ENCODE measurements at places on chromosomes 16 and 17.

GRCh38 chr17:41480136-41480535 lies 815 bp downstream of the KRT35 start:
- DNase-seq = no peak

DNA sequence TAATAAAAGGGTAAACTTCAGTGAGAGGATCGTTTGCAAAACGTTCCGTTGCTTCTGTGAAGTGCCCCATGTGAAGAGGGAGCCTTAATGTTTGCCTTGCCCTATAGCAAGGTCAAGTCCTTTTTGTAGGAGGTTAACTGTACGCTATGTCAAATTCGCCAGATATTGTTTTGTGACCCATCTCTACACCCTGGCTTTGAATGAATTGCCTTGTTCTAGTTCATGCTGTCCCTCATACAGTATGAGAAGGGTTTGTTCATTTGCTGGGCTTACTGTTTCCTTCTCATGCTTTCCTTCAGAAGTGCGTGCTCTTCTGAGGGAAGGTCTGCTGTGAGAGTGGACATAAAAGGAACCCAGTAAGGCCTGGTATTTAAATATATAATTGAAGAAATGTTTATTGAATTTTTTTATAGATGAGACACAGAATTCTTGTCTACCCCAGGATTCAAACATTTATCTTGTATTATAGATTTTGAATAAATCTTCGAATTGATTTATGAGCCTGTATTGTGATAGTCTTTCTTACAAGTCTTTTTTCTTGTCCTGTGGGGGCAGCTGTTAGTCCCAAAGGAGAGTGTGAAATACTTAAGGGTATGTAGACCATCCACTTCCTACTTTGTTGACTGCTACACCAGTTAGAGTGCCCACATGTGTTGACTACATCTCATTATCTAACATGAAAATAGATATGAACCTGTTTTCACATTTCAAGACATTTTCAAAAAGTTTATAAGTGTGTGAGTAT lies 1.7 kb downstream of the MAP3K3 start:
- no peak for DNase-seq

- no peak for DNase-seq
These were observed 100.5 kb downstream of the PLCG2 start for GRCh38 chr16:81879625-81880024.

DNA sequence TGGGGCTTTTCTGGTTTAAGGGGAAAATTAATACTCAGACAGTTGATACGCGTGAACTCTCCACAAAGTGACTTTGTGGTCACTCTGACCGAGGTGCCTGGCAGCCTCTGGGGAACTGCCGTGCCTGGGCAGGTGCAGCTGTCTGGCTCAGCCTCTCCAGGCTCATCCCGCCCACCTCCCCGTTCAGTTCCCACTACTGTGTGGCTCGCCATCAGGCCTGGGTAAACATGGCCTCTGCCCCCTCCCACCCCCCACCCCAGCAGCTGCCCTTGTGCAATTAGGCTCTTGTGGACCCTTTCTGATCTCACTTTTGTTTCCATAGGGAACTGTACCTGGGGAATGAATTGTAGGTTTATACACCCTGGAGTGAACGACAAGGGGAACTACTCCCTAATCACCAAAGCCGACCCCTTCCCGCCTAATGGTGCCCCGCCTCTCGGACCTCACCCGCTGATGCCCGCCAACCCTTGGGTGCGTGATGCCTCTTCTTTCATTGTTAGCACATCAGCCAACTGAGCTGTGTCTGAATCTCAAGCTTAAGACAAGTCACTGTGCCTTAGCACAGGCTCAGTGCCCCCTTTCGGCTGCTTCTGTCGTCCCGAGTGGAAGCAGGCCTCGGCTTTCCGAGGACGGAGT lies 27.8 kb downstream of the ZC3H18 start:
- no peak for DNase-seq

DNA sequence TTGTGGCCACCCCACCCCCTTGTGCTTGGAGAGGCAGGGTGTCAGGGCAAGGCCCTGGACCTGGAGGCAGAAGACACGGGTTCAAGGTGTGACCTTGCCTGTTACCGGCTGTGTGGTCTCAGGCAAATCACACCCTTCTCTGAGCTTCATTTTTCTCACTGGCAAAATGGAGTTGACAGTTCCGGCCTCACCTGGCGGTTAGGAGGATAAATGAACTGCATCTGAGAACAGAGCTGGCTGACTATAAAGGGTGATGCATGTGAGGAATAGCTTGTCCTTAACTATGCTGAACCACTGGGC lies 4.2 kb upstream of the MEOX1 start:
- no peak for DNase-seq

GRCh38 chr16:65600046-65600445 lies 478.2 kb upstream of the CDH11 start:
- DNase-seq = no peak

GRCh38 chr16:28303132-28303531 lies 10.8 kb downstream of the SBK1 start:
- no peak for DNase-seq

DNA sequence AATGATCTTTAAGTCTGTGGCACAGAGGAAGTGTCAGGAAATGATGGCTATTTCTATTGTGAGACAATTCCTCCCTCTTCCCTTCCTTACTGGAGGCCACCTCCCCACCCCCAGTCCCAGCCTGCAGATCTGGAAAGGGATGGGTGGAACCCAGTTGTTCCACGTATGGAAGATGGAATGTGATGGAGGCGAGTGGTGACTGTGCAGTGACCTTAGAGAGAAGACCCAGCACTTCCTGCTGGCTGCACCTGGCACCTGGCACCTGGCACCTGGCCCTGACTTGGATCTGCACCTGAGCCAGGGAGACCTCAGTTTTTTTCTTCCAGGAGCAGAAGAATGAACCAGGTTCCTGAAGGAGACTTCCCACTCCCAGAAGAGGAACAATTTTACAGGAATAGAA lies 33.0 kb upstream of the TMC5 start:
- DNase-seq = no peak

GRCh38 chr16:81632392-81633146 lies 146.5 kb upstream of the PLCG2 start:
- DNase-seq = peak; percentile 85

DNA sequence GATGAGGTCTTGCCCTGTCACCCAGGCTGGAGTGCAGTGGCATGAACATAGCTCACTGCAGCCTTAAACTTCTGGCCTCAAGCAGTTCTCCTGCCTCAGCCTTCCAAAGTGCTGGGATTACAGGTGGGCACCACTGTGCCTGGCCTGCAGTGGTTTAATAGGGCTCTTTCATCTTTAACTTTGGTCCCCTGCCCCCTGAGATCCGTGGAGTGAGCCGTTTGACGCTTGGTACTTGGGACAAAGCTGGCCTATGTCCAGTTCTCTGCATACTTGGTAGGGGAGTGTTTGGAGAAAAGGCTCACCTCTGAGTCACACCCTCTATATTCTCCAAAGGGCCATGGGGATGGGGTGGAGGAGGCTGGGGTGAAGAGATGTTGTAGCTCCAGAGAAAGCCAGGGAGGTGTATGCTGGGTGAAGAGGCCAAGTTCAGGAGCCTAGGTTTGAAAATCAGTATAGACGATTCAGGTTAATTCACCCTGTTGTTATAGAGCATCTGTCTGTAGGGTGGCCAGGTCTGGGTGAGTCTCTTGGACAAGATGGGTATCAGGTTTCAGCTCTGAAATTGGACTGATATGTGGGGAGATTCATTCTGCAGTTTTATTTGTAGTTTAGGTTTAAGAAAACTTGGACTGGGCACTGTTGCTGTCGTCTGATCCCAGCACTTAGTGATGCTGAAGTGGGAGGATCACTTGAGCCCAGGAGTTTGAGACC lies 17.6 kb downstream of the ABCC1 start:
- no peak for DNase-seq

GRCh38 chr17:71402661-71403141 lies 718.1 kb upstream of the SOX9 start:
- DNase-seq = no peak

GRCh38 chr17:27415120-27415795 lies 41.0 kb upstream of the KSR1 start:
- no peak for DNase-seq

GRCh38 chr17:76272541-76273444 lies 7.6 kb downstream of the UBALD2 start:
- DNase-seq = peak; percentile 85

GRCh38 chr16:16004314-16004749 lies 54.9 kb downstream of the ABCC1 start:
- DNase-seq = no peak

- DNase-seq = no peak
These were observed 64.5 kb upstream of the PLCG2 start for GRCh38 chr16:81714583-81714982.

DNA sequence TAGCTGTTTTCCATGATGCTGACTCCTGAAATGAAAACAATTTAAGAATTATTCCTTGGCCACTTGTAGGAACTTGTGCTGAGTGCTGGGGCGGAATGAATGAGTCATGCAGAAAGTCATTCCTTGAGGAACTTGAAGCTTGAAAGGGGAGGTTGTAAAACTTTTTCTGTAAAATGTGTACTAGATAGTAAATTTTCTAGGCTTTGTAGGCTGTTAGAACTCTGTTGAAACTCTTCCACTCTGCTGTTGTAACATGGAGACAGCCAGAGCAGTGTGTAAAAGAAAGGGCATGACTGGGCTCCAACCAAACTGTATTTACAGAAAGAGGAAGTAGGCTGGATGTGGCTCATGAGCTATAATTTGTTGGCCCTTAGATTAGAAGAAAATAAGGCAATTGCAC lies 46.1 kb downstream of the ABCA8 start:
- DNase-seq = no peak

DNA sequence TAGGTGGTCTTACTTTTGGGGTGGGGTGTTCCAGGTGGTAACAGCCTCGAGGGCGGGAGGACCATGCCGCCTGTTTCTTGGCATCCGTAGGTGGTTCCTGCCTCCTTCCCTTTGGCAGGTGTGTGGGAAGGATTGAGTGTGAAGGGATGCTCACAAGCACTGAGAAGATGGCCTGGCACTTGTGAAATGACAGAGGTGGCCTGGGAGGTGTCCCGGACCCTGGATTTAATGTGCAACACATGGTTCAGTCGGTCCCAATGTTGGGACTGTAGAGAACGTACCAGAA lies 165.8 kb upstream of the FOXF1 start:
- no peak for DNase-seq

DNA sequence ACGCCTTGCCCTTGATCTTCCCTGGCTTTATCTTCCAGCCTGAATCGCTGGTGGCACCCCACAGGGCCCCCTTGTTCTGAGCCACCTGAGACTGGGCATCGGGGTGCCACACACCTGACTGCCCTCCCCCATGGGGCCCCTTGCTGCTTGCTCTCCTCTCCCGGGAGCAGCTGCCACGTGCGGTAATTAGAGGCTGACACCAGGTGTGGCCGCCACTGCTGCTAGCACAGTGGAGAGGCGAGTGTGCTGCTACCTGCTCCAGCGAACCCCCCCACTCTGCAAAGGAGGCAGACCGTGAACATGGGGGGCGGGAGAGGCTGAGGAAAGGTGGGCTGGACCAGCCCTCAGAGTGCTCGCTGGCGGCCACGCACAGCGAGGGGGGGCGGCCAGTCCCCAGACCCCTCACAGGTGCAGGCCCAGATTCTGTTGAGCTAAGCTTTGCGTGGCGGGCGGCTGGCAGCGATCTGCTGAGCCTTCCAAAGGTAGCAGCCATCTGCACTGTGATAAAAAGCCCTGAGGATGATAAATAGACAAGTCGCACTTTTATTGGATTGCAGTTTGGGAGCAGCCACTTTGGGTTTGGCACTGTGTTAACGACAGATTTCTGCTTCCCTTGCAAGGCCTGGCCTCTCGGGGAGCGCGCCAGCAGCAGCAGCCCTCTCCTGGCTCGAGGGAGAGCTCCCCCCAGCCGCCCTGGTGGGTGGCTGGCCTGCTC lies 167.9 kb upstream of the GSE1 start:
- no peak for DNase-seq

- no peak for DNase-seq
These were observed 7.5 kb upstream of the ARMC5 start for GRCh38 chr16:31451681-31452351.

DNA sequence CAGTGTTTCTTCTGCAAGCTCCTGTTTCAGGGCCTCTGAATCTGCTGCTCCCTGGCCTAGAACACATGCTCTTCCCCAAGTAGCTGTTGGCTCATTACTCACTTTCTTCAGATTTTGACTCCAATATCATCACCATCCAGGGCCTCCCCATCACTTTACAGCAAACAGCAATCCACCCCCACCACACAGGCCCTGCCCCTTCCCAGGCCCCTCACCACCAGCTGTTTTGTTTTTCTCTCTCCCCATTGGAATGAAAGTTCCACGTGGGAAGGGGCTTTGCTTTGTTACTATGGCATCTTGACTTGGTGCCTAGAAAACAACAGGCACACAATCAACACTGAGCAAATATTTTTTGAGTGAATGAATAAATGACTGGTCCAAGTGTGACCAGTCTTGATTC lies 4.0 kb downstream of the TMEM170A start:
- DNase-seq = no peak

DNA sequence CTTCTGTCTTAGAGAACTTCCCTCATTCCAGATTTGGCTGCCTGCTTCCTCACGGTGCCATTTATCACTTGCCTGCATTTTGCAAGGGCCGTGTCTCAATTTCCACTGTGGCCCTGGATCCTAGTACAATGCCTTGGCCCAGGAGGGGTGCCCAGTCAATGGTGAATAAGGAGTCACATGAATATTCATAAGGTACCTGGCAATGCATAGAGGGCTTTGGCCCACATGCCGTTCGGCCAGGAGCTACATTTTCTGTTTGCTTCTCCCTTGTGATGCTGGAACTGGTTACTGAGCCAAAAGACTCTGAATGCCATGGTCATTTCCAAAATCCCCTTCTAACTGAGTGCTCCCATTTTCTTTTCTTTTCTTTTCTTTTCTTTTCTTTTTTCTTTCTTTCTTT lies 4.8 kb upstream of the PIRT start:
- no peak for DNase-seq

DNA sequence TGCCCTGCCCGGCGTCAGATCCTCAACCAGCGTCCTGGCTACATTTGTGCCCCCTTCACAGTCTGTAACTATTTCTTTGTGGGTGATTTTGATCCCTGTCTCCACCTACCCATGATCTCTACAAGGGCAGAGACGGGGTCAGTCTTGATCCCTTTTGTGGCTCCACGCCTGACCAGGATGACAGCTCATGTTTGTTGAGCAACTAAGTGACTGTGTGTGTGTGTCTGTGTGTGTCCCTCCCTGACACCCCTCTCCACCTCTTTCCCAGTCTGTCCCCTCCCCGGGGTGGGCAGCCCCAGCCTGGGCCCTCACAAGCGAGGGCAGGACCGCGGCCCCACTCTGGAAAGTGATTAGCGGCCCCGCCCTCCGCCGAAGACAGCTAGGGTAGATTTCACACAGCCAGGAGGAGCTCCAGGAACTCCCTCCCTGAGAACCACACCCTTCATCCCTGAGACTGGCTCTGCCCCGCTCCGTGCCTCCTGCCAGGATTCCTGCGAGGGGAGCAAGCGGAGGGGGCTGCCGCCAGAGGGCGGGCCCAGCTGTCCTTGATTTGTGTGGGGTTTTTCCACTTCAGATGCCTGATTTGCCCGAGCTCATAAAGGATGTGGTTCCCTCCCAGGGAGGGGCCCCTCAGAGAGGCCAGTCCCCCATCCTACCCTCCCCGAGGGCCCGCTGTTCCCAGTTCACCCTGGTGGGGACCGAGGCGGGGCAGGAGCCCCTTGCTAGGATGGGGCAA lies 5.3 kb upstream of the HS3ST6 start:
- peak; percentile 17 for DNase-seq

GRCh38 chr17:7213895-7214299 lies 5.7 kb downstream of the DLG4 start:
- DNase-seq = no peak

All from activated CD4-positive, alpha-beta T cell treated with anti-CD3 and anti-CD28 coated beads, Interleukin-2, amount 50 U/mL, for 48 hours (primary cell).